ENCODE measurements at places on chromosomes 4 and X.

GRCh38 chr4:127097061-127097460 lies 535.7 kb upstream of the INTU start:
- DNase-seq = no peak

DNA sequence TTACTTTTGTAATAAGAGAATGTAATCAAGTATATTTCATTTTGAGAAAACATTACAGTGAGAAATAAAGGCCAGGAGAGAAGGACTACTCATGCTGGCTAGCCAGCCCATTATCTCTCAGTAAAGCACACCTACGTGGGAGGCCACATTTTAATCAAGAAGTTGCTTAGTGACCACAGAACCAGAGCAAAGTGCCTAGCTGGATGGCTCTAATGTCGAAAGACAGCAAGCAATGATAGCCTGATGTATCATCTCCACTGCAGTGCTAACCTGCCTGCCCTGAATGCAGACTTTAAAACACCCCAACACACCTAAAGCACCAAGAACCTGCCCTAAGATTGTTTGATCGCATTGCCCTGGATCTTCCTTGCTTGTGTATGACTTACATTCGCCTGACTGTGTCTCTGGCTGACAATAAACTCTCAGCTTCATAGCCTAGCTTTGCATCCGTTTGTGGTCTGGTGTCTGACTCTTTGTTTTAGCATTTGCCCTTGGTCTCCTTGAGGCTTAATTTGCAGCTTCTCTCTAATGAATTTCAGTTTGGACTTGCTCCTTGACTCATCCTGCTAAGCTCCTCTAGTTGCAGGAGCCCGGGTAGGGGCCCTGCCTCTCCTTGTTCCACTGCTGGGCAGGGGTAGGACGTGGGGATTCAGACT lies 31.4 kb upstream of the SOWAHD start:
- DNase-seq = peak; percentile 73

- DNase-seq = peak; percentile 10
These were observed 731 bp downstream of the BRWD3 start for GRCh38 chrX:80808881-80809411.

DNA sequence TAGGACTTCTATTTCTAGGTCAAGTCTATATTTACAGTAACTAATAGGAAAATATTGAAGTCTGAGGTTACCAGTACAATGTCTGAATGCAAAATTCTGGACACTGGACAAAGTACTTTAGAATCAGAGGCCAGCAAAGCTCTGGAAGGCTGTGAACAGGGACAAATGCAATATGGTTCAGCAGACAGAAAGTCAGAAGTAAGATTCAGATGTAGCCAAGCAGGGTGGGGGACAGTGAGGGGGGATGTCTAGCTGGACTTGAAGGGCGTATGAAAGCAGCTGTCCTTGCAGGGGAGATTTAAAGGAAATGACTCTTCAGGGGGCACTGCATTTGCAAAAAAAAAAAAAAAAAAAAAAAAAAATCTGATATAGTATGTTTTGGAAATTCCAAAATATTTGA lies 2.9 kb downstream of the SORBS2 start:
- DNase-seq = no peak

DNA sequence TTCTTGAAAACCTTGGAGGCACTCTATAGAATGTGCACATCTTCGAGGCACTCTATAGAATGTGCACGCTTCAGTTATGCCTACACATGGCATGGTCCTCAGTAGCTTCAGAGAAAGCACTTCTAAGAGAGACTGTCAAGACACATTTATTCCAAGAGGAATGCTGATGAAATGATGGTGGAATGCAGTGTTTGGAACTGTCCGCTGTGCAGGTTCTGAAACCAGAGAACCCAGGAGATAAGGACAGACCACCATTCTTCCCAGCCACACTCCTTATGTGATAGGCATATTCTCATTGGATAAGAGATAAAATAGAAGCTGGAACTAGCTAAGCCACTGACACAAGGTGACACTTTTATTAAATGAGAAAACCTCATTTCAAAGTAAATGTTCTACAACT lies 263.3 kb downstream of the NLGN4X start:
- no peak for DNase-seq

DNA sequence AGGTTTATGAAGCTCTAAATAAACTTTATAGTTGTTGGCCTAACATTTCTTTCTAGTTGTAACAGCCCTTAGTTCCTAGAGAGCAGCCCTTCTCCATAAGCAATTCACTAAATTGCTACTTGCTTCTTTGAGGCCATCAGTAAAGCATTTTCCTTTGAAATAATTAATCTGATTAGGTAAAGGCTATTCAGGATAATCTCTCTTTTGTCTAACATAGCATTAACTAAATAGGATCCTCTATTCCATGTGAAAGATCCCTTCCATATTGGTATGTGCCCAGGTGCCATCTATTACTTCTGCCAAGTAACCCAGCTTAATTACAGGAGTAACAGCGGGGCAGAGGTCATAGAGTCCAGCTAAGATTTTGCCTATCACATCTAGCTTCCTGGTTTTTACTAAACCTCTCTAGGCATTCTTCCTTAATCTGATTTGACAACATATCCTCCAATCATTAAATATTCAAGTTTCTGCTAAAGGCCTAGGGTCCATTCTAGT lies 1408.0 kb downstream of the PCDH18 start:
- no peak for DNase-seq

GRCh38 chrX:134870419-134870818 lies 120.4 kb upstream of the SMIM10 start:
- no peak for DNase-seq

GRCh38 chr4:189974056-189974455 lies 33.4 kb downstream of the FRG1 start:
- DNase-seq = peak; percentile 28

GRCh38 chrX:51862920-51863319 lies 30.5 kb upstream of the MAGED1 start:
- no peak for DNase-seq

GRCh38 chr4:40316782-40317635 lies 18.1 kb upstream of the CHRNA9 start:
- peak; percentile 87 for DNase-seq

- DNase-seq = no peak
These were observed 83.8 kb downstream of the VCX3B start for GRCh38 chrX:8548446-8548845.

DNA sequence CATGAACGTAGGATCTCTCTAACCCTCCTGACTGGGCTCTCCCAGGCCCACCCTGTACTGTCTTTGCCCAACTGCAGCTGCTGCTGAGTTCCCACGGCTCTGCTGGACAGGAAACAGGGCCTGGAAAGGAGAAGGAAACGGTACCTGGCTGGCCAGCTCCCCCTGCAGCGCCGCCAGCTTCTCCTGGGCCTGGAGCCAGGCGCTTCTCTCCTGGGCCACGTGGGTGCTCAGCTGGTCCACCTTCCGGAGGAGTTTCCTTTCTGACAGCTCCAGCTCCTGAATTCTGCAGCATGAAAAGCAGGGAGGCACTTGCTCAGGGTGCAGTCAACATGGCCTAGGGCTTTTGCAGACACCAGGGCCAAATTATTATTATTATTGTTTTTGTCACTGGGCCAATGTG lies 6.5 kb downstream of the C4orf50 start:
- no peak for DNase-seq

- peak; percentile 22 for DNase-seq
These were observed 70.9 kb downstream of the INTS12 start for GRCh38 chr4:105637408-105638176.

DNA sequence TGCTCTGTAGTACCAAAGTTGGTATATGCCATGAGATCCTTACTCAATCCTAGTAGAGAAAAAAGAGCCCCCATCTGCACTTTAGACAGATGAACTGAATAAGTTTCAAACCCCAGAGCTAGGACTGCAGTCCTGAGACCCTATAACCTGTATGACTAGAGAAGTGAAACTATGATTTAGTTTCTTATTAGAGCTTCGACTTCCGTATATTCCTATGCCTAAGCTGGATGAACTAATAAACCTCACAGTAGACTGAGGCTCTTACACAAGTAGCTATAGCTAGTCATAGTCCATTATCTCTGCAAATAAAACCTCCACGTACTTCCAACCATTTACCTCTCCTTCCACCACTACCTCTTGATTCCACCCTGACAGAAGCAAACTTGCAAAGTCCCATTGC lies 6.3 kb upstream of the OTUD4 start:
- DNase-seq = no peak

- no peak for DNase-seq
These were observed 146.9 kb upstream of the FGF13 start for GRCh38 chrX:138858438-138858837.

- DNase-seq = peak; percentile 92
These were observed 690 bp upstream of the NEIL3 start for GRCh38 chr4:177308847-177309521.

- DNase-seq = no peak
These were observed 199.0 kb downstream of the GPC3 start for GRCh38 chrX:133786382-133786781.

GRCh38 chr4:24070117-24070516 lies 180.3 kb upstream of the PPARGC1A start:
- DNase-seq = no peak

DNA sequence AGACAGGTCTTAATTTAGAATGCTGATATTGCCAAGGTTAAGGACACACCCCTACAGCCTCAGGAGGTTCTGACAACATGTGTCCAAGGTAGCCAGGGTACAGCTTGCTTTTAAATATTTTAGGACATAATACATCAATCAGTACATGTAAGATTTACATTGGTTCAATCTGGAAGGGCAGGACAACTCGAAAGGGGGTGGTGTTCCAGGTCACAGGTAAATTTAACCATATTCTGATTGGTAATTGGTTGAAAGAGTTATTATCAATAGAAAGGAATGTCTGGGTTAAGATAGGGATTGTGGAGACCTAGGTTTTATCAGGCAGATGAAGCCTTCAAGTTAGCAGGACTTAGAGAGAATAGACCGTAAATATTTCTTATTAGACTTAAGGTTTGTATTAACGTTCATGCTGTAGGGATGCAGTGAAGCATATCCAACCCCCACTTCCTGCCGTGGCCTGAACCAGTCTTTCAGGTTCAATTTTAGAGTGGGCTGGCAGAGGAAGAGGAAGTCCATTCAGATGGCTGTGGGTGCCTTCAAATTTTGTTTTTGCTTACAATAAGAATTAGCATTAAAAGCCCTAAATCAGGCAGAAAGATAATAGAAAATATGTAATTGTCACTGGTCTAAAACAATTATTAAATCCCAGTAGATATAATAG lies 136.5 kb upstream of the GALNTL6 start:
- DNase-seq = peak; percentile 2

GRCh38 chr4:64796581-64796980 lies 387.3 kb upstream of the TECRL start:
- DNase-seq = no peak

GRCh38 chr4:10587296-10587695 lies 97.3 kb downstream of the CLNK start:
- DNase-seq = no peak

GRCh38 chr4:79232540-79232939 lies 93.3 kb downstream of the NAA11 start:
- DNase-seq = no peak

DNA sequence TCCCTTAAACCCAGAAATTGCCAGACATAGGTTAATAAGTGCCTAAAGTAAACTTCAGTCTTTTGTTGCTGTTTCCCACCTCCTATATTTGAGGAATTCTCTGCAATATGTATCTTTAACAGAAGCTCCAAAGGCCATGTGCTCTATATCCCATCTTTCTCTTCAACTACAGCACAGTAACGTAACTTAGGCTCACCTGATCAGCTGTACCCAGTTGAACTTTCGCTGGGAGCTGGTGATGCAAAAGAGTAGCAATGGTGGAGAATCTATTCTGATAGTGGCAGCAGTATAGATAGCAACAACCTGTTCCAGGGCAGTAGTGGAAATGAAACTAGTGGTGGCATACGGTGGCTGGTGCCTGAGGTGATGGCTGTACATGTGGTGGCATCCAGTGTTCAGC lies 33.2 kb upstream of the YTHDC1 start:
- DNase-seq = no peak

- DNase-seq = peak; percentile 39
These were observed at the start of gene EPHA5 for GRCh38 chr4:65670331-65671031. EPHA5 (minus strand) TSS chr4:65670489; CDS start chr4:65669742, 747 bp downstream.

DNA sequence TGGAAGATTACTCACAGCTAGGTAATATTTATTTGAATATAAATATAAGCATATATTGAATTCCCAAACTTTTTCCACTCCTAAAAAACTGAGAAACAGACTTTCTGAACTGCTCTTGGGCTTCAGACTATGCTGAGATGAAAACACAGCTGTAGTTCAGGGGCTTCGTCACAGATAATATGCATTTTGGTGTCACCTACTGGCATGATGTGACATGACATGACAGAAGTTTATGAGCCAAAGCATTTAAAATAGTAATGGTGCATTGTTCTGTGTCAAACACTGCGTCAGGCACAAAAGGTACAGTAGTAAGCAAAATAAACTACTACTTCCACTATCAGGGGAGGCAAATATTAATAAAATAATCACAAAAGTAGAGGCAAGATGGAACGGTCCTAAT lies 171.3 kb downstream of the BTC start:
- DNase-seq = peak; percentile 41

- no peak for DNase-seq
These were observed 331.0 kb upstream of the PITX2 start for GRCh38 chr4:110953898-110954297.

DNA sequence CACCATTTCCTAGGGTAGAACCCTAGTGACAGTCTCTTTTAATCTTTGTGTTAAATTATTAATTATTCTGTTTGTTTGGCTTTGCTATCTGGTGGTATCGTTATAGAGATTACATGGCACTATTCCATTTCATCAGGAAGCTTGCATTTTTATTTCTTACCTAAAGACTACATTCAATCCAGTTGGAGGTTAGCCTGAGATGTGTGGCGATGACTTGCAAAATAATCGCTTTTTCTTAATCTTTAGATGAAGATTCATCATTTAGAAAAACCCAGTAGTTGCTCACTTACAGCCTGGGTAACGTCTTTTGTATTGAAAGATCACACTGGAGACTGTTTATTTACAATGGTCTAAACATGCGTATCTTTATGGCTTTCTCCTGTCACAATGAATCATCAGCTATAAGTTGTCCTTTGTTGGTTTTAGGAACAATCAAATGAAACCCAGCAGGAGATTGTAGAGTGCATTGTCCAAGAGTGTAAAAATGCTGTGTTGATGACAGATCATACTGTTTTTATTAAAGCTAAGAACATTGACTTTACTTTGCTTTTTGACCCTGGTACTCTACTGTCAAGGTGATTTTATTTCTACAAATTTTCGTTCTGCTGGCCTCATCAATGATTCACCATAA lies 281.7 kb upstream of the PITX2 start:
- DNase-seq = no peak

GRCh38 chrX:1307626-1308340 lies 28.8 kb upstream of the IL3RA start:
- DNase-seq = no peak
